ENCODE measurements at places on chromosomes 4 and X. TPM values are rescaled to one million over a fixed set of nuclear protein-coding genes. Genes with fewer than 3 reads are reported as not detected.

DNA sequence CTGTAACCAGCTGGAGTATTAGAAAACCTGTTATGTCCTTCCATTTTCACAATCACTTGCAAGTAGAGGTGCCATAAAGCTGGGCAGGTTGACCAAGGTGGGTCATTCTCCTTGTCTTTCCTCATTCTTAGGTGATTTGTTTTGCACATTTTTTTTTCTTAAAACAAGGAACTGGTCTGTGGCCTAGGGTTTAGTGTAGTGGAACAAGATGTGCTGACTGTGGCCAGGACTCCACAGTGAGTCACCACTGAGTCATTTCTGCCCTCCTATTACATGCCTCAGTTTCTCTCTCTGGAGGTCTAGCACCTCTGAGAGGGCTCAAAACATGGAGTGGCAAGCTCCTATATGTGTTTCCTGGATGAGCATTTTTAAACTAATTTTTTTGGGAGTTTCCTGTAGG, 355.9 kb downstream of the GPM6A start:
- no peaks in the 10 kb centered on the region for H3K36me3 ChIP-seq
- no peaks in the 10 kb centered on the region for H3K4me1 ChIP-seq
- H3K4me3 ChIP-seq, result no peak overlapping the region
- H3K27ac ChIP-seq, result no peak overlapping the region
- no peak for DNase-seq
- no peaks in the 10 kb centered on the region for H3K27me3 ChIP-seq

DNA sequence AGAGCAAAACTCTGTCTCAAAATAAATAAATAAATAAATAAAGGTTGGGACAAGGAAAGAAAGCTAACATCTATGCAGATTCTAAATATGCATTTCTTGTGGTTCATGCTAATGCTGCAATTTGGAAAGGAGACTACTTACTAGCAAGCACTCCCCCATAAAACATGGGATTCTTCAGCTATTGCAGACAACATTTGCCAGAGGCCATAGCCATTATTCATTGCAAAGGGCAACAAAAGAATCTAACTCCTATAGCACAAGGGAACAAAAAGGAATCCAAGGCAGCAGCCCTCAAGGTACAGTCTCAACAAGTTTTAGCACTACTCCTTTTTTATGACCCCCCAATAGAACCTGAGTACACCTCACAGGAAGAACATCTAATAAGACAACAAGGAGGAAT, 8.0 kb upstream of the HERC5 start:
- H3K36me3 ChIP-seq, result no peaks in the 10 kb centered on the region
- H3K4me1 ChIP-seq, result no peaks in the 10 kb centered on the region
- no peaks in the 10 kb centered on the region for H3K27me3 ChIP-seq
- H3K4me3 ChIP-seq, result no peak overlapping the region

Gene F8
- 4.6 TPM for total RNA-seq

Gene VEGFC
- total RNA-seq, result not detected

GRCh38 chr4:121221608-121222007, 57.5 kb upstream of the TNIP3 start:
- no peaks in the 10 kb centered on the region for H3K27me3 ChIP-seq
- H3K27ac ChIP-seq, result peak overlapping the region; percentile 72
- H3K4me1 ChIP-seq, result peaks cover 44% of the 10 kb centered on the region
- no peaks in the 10 kb centered on the region for H3K36me3 ChIP-seq
- H3K4me3 ChIP-seq, result peak overlapping the region; percentile 30
- no peak for DNase-seq

DNA sequence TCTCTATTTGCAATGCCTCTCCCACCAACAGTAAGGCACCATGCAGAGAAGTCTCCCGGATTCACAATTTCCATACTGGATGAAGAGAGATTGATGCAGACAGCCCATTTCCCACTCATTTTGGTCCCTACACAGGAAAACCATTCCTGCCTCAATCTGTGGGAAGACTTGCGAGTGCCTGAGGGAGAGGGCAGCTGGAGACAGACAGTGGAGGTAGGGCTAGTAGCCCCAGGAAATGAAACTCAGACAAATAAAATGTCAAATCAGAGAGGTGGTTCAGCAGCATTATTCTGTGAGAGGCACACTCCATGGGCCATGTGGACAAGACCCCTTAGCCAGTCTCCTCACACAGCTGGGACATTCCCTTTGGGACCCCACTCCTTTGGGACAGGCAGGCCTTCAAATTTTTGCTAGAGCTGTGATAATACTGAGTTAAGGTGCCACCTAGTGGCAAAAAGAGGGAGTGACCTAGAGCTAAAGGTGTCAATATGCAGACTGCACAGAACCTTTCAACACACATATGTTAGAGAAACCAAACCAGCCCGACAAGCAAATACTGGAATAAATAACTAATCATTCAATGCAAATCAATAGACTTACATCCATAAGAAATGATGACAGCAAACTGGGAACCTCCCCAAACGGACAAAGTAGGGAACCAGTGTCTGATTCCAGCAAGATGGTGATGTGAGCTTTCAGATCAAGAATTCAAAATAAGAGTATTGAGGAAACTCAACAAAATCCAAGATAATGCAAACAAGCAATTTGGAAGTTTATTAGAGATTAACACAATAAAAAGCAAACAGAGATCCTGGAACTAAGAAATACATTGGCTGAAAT, 1865.3 kb upstream of the AGA start:
- no peaks in the 10 kb centered on the region for H3K4me1 ChIP-seq
- H3K36me3 ChIP-seq, result no peaks in the 10 kb centered on the region
- H3K27ac ChIP-seq, result no peak overlapping the region
- peak; percentile 30 for DNase-seq
- no peaks in the 10 kb centered on the region for H3K27me3 ChIP-seq

Gene SATL1
- not detected for total RNA-seq

Gene RHOXF2
- not detected for total RNA-seq

- H3K4me3 ChIP-seq, result no peak overlapping the region
- H3K36me3 ChIP-seq, result no peaks in the 10 kb centered on the region
- H3K27me3 ChIP-seq, result peaks cover 33% of the 10 kb centered on the region
- H3K27ac ChIP-seq, result no peak overlapping the region
- peak; percentile 30 for DNase-seq
These were observed 97.0 kb upstream of the LNX1 start for GRCh38 chr4:53688186-53688790.

GRCh38 chr4:23728393-23728792, 161.5 kb downstream of the PPARGC1A start:
- H3K27ac ChIP-seq, result no peak overlapping the region
- no peak for DNase-seq
- no peaks in the 10 kb centered on the region for H3K4me1 ChIP-seq

- no peak for DNase-seq
- no peaks in the 10 kb centered on the region for H3K36me3 ChIP-seq
- no peak overlapping the region for H3K4me3 ChIP-seq
- H3K27ac ChIP-seq, result no peak overlapping the region
- H3K4me1 ChIP-seq, result peaks cover 51% of the 10 kb centered on the region
- H3K27me3 ChIP-seq, result no peaks in the 10 kb centered on the region
These were observed 5.2 kb upstream of the TMEM156 start for GRCh38 chr4:39037491-39037825.

DNA sequence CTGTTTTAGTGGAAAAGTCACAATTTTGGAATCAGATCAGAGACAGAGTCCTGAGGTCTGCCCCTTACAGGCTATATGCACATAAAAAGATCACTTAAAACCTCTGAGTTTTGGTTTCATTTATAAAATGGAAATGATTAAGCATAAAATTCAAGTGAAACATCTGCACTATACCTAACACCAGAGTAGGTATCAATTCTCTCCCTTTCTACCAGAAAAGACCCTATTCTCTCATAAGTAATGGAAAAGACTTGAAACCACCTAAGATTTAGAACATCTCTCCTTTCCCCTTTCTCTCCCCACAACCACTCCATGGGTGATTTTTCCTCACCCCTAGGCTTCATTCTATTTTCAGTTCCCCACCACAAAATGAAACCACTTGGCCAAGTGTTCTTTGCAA, 907 bp downstream of the LHFPL1 start:
- H3K4me3 ChIP-seq, result peak overlapping the region; percentile 73
- no peaks in the 10 kb centered on the region for H3K27me3 ChIP-seq
- peak overlapping the region; percentile 83 for H3K27ac ChIP-seq

DNA sequence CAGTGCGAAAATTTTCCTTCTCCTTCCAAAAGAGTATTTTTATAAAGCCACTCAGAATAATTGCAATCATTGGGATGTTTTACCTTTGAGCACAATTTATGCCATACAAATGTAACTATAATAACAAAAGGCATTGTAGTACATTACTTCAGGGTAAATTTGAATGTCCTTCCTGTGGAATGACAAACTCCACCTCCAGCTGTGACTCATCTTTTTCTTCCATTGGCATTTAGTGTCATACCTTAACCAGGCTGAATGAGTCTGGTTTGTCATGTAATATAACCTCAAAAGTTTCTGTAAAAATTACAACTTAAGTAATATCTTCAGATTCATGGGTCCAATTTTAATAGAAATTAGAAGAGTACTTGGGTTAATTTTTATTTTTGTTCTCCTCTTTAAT, 93.3 kb downstream of the TMEM47 start:
- DNase-seq, result no peak
- H3K4me1 ChIP-seq, result no peaks in the 10 kb centered on the region
- H3K27me3 ChIP-seq, result no peaks in the 10 kb centered on the region
- no peak overlapping the region for H3K27ac ChIP-seq

- H3K36me3 ChIP-seq, result no peaks in the 10 kb centered on the region
- H3K4me3 ChIP-seq, result no peak overlapping the region
- no peaks in the 10 kb centered on the region for H3K27me3 ChIP-seq
- H3K27ac ChIP-seq, result no peak overlapping the region
- no peak for DNase-seq
These were observed 109.1 kb upstream of the TBL1X start for GRCh38 chrX:9355739-9356138.

Gene SMIM43
- not detected for total RNA-seq

GRCh38 chrX:20011608-20012007, 20.7 kb upstream of the BCLAF3 start:
- H3K36me3 ChIP-seq, result peaks cover 4% of the 10 kb centered on the region
- no peak overlapping the region for H3K4me3 ChIP-seq
- no peaks in the 10 kb centered on the region for H3K27me3 ChIP-seq
- no peak overlapping the region for H3K27ac ChIP-seq
- peaks cover 3% of the 10 kb centered on the region for H3K4me1 ChIP-seq

DNA sequence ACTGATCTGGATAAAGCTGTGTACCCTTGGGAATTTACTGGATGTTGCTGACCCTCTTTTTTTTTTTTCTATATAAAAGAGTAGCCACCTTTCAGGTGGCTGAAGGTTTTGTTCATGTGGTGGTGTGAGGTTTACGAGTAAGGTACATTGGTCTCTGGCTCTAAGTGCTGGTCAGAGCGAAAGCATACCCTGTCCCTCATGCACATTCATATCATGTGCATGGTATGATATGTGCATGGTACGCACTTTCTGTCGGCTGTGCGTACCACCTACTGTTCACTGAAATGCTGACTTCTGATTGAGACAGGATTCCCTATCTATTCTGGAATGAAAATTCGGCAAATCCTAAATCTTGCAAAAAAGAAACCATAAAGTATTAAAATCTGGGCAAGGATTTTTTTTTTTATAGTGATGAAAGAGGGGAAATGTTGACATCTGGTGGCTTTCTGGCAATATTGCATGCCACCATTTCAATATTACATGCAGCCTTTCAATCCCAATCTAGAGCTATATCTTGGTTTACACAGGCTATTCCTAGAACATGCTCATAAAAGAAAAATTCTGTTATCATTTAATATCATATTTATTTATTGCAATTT, 32.8 kb downstream of the FAM149A start:
- H3K27me3 ChIP-seq, result no peaks in the 10 kb centered on the region
- no peak overlapping the region for H3K27ac ChIP-seq
- H3K36me3 ChIP-seq, result no peaks in the 10 kb centered on the region

GRCh38 chr4:89837385-89837992, 528 bp upstream of the SNCA start:
- no peak overlapping the region for H3K27ac ChIP-seq
- peak; percentile 53 for DNase-seq
- H3K36me3 ChIP-seq, result no peaks in the 10 kb centered on the region
